Activated naive CD8-positive, alpha-beta T cell treated with anti-CD3 and anti-CD28 coated beads, Interleukin-2, amount 10 ng/mL, durations not matched to agents 7 days and 5 days (primary cell): ENCODE measurements at places on chromosomes 6 and 20. TPM values are rescaled to one million over a fixed set of nuclear protein-coding genes. Genes with fewer than 3 reads are reported as not detected.

DNA sequence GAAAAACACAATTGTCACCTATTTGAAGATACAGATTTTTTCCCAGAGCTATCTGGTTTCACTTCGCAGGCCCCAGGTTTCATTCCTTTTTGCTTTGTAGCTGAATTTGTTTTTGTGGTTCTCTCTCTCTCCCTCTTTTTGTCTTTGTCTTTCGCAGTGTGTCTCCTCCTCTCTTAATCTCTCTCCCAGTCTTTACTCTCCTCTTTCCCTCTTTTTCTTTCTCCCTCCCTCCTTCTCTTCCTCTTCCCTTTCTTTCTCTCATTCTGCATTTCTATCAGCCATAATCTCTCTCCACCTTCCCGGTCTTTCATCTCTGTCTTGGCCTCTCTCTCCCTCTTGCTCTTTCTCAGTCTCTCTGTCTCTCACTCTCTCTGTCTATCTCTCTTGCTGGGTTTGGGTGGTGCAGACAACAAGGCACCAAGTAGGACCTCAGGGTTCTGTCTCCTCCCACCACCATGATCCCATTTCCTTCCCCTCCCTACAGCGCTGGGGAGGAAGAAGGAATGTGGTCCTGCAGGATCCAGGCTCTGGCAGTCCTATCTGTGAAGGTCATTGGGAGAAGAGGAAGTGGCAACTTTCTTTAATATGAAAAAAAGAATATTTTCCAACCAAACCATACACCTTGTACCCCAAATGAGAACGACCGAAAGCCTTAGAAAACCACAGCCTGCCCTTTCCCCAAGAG lies 63.2 kb downstream of the BANF2 start:
- no peak for DNase-seq

The TNFRSF6B gene
- not detected for total RNA-seq

The LAMA5 gene
- 0.54 TPM for total RNA-seq

DNA sequence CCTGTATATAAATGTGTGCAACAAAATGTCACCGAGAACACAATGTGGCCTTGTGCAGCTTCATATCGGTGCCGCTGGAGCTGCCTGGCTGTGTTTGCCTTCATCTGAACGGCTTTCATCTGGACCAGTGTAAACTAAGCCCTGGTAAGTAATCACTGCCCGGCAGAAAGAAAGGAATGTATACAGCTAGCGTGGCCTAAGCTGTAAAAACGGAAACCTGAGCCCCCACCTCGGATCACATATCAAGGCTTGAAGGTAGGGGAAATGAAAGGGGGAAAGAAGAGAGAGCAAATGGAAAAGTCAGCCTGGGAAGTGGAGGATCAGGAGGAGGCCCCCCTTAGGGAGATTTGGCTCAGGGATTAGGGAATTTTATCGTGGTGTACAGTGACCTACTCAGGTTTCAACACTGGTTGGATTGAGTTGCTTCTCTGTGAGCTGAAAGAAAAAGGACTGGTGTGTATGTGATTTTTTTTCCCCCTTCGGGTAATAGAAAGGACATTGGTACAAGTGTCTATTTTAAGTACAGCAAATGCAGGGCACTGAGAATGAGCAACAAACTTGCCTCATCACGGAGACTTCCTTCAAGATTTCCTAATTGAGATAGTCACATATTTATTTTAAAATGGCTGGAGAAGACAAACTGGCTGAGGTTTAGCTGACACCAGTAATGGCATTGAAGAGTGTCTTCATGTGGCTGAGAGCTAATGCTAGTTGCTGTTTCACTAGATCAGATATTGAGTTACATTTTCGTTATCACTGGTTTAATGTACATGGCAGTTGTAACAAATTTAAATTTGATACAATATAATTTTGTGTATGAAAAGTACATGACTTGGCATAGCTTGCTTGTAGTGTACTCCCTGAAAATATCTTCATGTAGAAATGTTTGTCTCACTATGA lies 3.5 kb downstream of the SOBP start:
- no peak for DNase-seq

GRCh38 chr6:112245511-112246203 lies 8.7 kb downstream of the LAMA4 start:
- no peak for DNase-seq

DNA sequence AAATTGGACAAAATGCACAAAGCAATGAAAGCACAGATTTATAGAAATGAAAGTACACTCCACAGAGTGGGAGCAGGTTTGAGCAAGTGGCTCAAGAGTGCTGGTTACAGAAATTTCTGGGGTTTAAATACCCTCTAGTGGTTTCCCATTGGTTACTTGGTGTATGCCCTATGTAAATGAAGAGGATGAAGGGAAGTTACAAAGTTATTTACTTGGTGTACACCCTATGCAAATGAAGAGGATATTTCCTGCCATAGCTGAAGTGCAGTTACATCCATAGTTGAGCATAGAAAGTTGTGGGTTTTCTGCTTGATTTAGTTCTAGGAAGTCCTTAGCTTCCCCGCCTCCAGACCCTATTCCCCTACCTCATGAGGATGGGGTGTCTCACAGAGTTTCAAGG lies 22.7 kb downstream of the BCAS1 start:
- DNase-seq: no peak

DNA sequence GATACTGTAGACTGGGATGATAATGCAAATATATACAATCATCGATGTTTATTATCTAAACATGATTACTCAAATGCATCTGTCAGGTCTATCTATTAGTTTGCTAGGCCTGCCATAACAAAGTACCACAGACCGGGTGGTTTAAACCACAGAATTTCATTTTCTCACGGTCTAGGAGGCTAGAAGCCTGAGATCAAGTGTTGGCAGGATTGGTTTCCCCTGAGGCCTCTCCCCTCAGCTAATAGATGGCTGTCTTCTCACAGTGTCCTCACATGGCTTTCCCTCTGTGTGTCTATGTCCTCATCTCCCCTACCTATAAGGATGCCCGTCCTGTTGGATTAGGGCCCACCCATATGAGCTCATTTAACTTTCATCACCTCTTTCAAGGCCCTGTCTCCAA lies 512.6 kb upstream of the SLC35B3 start:
- DNase-seq: no peak

DNA sequence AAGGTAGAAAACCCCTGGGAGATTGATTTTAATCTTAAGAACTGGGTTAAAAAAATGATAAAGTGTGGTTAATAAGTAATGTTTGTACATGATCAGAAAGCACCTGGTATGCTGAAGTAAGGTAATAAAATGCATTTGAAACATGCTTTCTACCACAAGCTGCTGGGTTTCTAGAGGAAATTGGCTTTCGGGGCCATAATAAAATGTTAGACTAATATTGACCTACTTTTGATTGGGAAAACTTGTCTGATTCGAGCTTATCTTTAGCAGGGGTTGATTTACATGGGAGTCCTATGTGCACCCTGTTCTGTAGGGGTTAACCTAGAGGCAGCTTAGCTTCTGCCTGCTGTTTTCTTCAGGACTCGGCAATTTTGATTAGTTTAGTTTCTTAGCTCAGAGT lies 50.5 kb downstream of the CRYBG1 start:
- DNase-seq: no peak

DNA sequence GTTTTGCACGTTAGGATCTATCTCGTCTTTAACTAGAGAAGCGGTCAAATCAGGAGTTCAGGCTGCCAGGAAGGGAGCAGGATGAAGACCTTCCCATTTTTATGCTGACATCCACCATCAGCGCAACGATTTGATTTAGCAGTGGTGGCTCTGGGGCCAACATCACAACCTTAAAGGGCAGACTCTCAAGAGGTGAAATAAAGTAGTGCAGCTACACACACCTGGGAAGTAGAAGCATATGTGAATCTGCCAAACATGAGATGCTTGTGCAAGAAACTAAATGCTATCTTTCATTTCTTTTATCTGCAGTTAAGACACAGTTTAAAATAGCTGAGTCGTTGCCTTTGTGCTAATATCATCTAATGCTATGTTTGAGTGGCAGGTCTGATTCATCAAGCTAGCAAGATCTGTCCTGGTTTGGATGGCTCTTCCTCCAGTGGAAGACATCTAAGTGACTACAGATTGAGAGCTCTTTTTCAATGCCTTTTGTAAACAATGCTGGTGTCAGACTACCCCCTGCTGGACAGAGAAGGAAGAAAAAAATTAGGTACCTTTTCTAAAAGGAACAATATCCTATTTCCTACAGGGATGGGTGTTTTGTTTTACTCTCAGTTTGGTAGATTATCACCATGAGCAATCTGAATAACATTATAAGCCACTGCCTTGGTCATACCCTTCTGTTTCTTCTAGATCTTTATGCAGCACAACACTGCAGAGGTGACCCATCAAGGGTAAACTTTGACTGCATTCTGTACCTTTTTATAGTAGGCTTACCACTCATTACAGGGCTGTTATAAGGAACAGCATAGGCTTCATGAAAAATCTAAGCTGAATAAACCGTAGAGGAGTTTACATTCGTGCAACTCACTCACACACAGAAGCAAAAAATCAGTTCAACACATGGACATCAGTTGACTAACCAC lies 171.6 kb upstream of the FBXL4 start:
- no peak for DNase-seq

The SIRPD gene
- 0.31 TPM for total RNA-seq

The ABHD16B gene
- total RNA-seq: not detected

- no peak for DNase-seq
Measured at GRCh38 chr20:50335105-50335504, 144.5 kb downstream of the CEBPB start.

DNA sequence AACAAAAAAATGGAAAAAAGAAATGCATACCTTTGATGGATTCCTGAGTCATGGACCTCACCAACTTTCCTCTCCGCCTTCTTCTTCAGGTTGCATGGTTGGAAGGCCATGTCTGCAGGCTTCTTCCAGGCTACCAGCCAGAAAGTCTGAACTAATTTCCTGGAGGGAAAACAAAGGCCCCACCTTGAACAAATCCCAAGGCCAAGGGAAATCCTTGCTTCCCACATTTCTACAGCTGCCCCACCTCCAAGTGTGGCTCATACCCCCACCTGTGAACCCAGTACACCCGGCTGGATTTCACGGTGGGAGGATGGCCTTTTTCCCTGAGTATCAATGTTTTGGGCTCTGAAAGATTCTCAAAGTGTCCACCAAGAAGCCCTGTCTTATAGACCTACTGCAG lies 22.4 kb downstream of the IL17A start:
- DNase-seq: no peak

The DNAH8 gene
- total RNA-seq: 0.06 TPM

DNA sequence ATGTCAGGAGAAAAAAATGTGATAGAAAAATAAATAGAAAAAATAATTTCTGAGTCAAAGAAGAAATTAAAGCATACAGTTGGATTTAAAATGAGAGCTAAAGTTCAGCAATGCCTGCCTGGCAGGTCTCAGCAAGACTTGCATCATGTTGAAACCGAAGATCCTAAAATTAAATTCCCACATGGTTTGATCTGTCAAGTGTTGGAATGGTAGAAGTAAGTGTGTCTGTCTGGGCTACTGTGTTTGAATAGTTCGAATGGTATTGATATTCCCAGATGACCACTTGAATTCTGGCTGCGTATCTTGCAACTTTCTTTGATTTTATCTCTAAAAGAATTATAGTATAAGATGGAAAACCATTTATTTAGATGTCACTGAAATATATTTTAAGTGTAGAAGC lies 1349.6 kb downstream of the EPHA7 start:
- DNase-seq: no peak

The SSR1 gene
- 123 TPM for total RNA-seq

- no peak for DNase-seq
Measured at GRCh38 chr20:38098952-38099351, 65.4 kb downstream of the RPRD1B start.

DNA sequence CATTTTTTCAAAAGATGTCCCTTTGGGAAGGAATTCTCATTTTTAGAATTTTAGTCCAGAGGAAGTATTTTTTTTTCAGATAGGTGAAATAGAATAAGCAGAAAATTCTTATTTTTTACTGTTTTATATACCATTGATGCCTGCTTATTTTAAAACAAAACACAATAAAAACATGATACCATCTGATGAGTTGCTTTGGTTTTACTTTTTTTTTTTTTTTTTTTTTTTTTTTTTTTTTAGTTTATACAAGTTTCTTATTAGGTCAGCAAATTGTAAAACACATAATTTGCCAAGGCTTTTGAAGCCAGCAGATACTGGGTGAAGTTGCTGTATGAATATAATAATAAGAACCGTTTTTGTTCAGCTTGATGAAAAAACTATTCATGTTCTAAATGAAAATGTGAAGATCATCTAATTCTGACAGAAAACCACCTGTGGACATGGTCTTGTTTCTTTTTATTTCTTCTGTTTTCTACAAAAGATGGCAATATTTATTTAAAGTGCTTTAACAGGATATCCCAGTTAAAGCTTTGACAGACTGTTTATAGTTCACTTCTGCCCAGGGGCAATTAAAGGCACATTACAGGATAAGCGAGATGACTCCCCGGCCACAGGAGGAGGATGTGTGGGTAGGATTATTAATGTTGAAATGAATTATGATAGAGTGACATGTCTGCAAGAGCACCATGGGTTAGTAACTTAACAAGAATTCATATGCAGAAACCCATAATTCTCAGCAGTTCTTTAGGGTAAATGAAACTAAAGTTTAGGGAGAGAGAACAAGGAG lies 31.1 kb downstream of the MYB start:
- no peak for DNase-seq

DNA sequence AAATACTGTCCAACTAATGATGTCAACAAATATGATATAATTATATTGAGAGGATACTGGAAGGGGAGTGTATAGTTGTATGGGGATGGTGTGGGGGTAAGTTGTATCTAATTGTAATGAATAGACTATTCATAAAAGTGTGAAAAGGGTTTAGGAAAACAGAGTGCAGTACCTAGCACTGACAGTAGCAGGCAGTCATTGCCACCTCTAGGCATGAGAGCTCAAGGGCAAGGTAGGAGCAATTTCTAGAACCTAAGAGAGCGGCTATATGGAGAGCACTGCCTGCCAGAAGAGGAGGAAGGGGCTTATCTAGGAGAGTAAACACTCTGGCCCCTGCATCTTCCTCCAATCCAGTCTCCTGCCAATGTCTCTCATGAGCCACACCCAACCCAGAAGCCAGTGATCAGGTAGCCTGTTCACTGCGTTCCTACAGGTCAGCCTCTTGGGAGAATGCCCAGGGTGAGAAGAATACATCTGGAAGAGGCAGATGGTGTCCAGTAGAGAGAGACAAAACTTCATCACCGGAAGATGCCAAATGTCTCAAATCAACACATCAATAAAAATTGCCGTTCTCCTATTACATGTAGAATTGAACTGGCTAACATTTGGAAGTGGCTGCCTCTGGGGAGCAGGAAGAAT lies 200.0 kb downstream of the LY86 start:
- DNase-seq: no peak
